D721Med (cell line): ENCODE measurements at places on chromosomes 4 and X.

DNA sequence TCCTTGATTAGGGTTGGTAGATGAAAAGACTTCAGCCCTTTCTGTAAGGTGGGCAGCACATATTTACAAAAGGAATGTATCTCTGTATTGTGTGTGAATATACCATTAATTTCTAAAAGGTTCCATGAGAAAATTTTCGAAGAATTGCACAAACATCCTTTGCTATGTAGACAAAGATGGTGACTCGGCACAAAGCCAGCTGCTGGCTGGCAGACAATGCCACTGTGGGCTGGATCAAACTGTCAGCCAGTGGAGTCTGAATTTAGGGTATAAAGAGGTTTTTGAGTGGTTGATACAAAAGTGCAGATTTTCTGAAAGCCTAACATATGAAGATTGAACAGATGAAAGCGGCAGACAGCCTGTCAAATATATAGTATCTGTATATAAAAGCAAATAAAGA lies 5.6 kb upstream of the TXK start:
- no peak for DNase-seq

- no peak for DNase-seq
Measured at GRCh38 chrX:119729408-119730201, 28.8 kb upstream of the SOWAHD start.

GRCh38 chr4:137534516-137534915 lies 2.2 kb upstream of the PCDH18 start:
- no peak for DNase-seq

- DNase-seq: no peak
Measured at GRCh38 chr4:2649604-2650114, 106.5 kb downstream of the TNIP2 start.

DNA sequence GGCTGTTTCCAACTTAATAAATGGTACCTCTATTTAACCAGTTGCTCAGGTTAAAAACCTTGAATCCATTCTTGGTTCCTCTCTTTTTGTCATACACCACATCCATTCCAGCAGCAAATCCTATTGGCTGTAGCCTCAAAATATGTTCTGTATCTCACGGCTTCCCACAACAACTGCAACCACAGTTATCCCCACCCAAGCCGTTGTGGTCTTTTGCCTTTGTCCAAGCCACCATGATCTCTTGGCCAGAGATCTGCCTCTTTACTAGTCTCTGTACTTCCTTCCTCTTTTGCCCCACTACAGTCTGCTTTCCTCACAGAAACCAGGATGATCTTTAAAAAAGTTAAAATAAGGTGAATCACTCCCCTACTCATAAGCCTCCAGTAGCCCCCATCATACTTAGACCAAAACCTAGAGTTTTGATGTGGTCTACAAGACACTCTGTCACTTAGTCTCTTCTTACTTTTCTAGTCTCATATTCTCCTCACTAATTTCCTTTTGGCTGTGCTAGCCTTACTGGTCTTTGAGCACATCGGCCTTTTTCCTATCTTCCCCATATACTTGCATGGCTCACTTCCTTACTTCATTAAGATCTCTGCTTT lies 10.3 kb downstream of the MAOA start:
- no peak for DNase-seq

DNA sequence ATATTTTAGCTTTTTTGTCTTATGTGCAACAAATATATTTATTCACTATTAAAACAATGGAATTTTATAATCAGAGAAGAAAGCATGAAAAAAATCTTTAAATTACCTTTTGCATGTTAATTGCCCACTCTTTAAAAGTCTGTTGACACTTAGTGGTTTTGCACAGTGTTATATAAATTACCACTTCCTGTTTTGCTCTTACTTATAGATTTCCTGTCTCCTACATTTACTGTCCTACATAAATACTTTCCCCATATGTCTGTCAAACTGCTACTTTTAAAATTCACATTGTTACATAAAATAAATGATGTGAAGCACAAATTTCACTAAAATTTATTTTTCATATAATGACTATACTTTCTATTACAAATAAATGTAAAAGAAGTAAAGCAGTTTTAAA lies 161.1 kb upstream of the NDST4 start:
- DNase-seq: no peak

- no peak for DNase-seq
Measured at GRCh38 chrX:15344106-15344505, 8.8 kb upstream of the PIGA start.
